Thoracic aorta (tissue), 2 donors: ENCODE measurements at places on chromosomes 5 and 9. TPM values are rescaled to one million over a fixed set of nuclear protein-coding genes. Genes with fewer than 3 reads are reported as not detected.

GRCh38 chr5:166625210-166625865, 1666.1 kb upstream of the WWC1 start:
- no peaks in the 10 kb centered on the region for H3K36me3 ChIP-seq
- H3K27ac ChIP-seq = no peak overlapping the region
- no peak for DNase-seq
- H3K4me3 ChIP-seq = no peak overlapping the region
- H3K4me1 ChIP-seq = no peaks in the 10 kb centered on the region

- no peaks in the 10 kb centered on the region for H3K27me3 ChIP-seq
- DNase-seq = no peak
- H3K36me3 ChIP-seq = no peaks in the 10 kb centered on the region
- H3K4me3 ChIP-seq = no peak overlapping the region
Observed at GRCh38 chr9:98810102-98810842, 2.8 kb downstream of the GALNT12 start.

DNA sequence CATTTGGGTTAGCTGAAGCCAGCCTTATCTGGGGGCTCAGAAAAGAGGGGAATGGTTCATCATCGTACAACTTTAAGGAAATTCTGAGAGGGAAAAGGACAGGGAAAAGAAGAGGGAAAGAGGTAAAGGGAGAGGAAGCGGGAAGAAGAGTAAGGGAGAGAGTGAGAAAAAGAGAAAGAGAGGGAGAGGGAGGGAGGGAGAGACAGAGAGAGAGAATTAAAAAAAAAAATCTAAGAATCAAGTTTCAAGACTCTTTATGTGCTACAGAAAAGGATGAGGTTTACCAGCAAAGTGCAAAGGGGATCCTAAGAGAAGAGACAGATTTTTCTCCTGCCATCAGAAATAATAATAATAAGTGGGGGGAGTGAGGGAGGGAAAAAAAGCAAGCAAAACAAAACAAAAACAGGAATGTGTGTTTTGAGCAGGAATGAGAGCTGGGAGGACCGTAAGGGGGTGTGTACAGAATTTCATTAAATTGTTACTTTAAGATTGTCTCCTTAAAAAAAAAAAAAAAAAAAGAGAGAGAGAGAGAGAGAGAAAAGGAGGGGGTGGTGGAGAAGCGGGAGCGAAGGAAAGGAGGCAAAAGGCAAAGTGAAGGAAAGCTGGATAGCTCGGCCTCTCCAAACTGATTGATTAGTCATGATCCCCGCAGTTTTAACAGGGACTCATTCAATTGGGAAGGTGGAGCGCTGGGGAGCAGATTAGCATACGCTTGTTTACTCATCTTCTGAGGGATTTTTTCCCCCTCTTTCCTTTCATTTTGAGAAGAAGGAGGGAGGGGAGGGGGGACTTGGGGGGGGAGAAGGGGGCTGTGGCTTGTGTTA, 438 bp upstream of the PAPPA start:
- no peak for DNase-seq
- no peaks in the 10 kb centered on the region for H3K4me1 ChIP-seq
- no peaks in the 10 kb centered on the region for H3K36me3 ChIP-seq
- peak overlapping the region; percentile 60 for H3K27ac ChIP-seq

MTAP gene
- 26.2 TPM for total RNA-seq

- peaks cover 88% of the 10 kb centered on the region for H3K4me1 ChIP-seq
- H3K4me3 ChIP-seq = peak overlapping the region; percentile 28
- peak overlapping the region; percentile 96 for H3K27ac ChIP-seq
- peaks cover 98% of the 10 kb centered on the region for H3K36me3 ChIP-seq
- DNase-seq = no peak
Observed at GRCh38 chr5:149422366-149423048, 43.4 kb upstream of the IL17B start.

GRCh38 chr5:14246350-14247053, 103.4 kb downstream of the TRIO start:
- H3K4me3 ChIP-seq = no peak overlapping the region
- no peaks in the 10 kb centered on the region for H3K27me3 ChIP-seq
- H3K27ac ChIP-seq = no peak overlapping the region
- peaks cover 27% of the 10 kb centered on the region for H3K4me1 ChIP-seq
- no peak for DNase-seq

GRCh38 chr5:93433422-93433821, 147.6 kb downstream of the NR2F1-AS1 start:
- no peaks in the 10 kb centered on the region for H3K27me3 ChIP-seq
- H3K36me3 ChIP-seq = no peaks in the 10 kb centered on the region
- DNase-seq = no peak
- no peaks in the 10 kb centered on the region for H3K4me1 ChIP-seq
- H3K27ac ChIP-seq = no peak overlapping the region

GRCh38 chr9:4596165-4596922, 65.8 kb upstream of the PLPP6 start:
- H3K36me3 ChIP-seq = no peaks in the 10 kb centered on the region
- DNase-seq = no peak
- H3K27me3 ChIP-seq = no peaks in the 10 kb centered on the region
- peaks cover 22% of the 10 kb centered on the region for H3K4me1 ChIP-seq
- peak overlapping the region; percentile 34 for H3K27ac ChIP-seq

CEP120 gene
- 24.4 TPM for total RNA-seq

DNA sequence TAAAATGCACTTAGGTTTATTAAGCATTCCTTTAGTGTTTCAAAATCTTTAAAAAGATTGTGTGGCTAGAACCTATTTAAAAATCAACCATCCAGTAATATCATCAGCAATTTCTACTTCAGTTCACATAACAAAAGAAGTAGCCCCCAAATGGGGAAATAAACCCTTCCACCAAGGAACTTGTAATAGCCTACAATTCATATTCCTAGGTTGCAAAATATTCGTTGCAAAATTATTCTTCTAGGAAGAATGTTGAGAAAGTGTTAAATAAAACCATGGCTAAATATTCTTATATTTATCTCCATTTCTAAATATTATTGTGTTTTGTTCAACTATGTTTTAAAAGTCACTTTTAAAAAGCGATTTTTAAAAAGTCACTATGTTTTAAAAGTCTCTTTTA, 177.9 kb upstream of the PRLR start:
- H3K27ac ChIP-seq = no peak overlapping the region
- no peaks in the 10 kb centered on the region for H3K27me3 ChIP-seq
- no peak overlapping the region for H3K4me3 ChIP-seq
- no peak for DNase-seq
- no peaks in the 10 kb centered on the region for H3K4me1 ChIP-seq
- no peaks in the 10 kb centered on the region for H3K36me3 ChIP-seq

DNA sequence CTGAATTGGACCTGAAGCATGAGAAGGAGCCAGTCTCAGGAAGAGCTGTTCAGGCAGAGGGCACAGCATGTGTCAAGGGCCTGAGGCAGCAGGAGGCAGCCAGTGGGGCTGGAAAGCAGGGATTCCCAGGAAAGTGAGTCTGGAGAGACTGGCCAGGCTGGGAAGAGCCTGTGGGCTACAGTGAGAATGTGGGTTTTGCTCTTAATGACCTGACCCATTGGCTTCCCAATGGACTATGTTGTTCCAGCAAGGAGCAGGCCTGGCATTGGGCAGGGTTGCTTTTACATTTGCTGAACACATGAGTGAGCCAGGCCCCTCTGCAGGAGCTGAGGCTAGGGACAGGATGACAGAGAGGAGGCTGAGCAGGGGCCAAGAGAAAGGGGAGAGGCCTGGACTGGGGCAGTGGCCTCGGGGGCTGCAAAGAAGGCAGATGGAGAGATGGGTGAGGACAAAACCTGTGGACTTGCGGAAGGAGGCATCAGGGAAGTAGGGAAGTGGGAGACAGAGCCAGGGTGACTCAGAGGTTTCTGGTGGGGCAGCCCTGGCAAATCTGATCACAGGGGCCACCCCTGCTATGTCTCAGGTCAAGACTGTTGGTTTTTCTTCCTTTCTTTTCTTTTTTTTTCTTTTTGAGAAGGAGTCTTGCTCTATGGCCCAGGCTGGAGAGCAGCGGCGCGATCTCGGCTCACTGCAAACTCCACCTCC, 65.9 kb upstream of the NEK6 start:
- H3K27ac ChIP-seq = no peak overlapping the region
- H3K4me1 ChIP-seq = no peaks in the 10 kb centered on the region
- H3K27me3 ChIP-seq = no peaks in the 10 kb centered on the region
- no peak for DNase-seq
- H3K4me3 ChIP-seq = no peak overlapping the region

FAM221B gene
- not detected for total RNA-seq

GFI1B gene
- total RNA-seq = not detected

DNA sequence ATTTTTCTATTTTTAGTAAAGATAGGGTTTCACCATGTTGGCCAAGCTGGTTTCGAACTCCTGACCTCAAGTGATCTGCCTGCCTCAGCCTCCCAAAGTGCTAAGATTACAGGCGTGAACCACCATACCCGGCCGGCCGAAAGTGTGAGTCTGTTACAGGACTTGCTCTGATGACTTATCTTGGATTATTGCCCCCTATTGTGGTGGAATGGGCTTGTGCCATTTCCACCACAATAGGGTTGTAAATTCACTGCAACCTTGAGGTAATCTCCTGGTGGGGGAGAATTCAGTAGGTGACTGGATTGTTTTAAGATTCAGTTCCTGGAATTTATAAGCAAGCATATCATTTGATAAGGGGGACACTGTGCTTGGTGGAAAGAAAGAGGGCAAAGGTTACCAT, 15.0 kb upstream of the HMGCR start:
- H3K4me1 ChIP-seq = no peaks in the 10 kb centered on the region
- no peak overlapping the region for H3K4me3 ChIP-seq
- H3K36me3 ChIP-seq = no peaks in the 10 kb centered on the region
- H3K27ac ChIP-seq = no peak overlapping the region

DNA sequence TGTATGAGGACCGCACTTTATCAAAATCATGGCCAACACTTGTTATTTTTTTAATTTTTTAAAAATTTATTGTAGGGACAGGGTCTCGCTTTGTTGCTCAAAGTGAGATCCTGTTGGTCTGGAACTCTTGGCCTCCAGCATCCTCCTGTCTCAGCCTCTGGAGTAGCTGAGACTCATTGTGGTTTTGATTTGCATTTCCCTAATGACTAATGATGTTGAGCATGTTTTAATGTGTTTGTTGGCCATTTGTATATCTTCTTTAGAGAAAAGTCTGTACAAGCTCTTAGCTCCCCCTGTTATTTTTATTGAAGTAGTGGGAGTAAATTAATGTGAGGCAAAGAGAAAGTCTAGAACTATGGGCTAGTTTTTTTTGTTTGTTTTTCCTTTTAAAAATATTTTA, 1.6 kb upstream of the RPS6 start:
- peaks cover 15% of the 10 kb centered on the region for H3K36me3 ChIP-seq
- H3K4me3 ChIP-seq = no peak overlapping the region
- H3K27ac ChIP-seq = no peak overlapping the region
- H3K27me3 ChIP-seq = no peaks in the 10 kb centered on the region
- no peak for DNase-seq

DNA sequence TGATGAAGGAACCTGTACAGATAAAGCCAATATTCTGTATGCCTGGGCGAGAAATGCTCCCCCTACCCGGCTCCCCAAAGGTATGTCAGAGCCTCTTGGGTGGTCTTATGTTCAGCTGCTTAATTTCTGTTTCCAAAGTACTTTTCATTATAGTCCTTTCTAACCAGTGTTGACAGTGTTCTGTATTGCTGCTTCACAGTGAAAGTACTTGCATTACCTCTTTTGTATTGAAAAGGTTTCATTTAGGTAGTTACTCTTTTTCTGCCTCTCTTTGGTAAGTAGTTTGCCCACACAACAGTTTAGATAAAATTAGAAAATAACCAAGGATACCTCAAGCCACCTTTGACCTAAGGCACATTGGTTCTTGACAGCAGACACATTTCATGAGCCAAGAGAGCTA, 169.9 kb downstream of the PAM start:
- peaks cover 11% of the 10 kb centered on the region for H3K36me3 ChIP-seq
- H3K27me3 ChIP-seq = no peaks in the 10 kb centered on the region
- no peak overlapping the region for H3K27ac ChIP-seq
- no peak overlapping the region for H3K4me3 ChIP-seq

DNA sequence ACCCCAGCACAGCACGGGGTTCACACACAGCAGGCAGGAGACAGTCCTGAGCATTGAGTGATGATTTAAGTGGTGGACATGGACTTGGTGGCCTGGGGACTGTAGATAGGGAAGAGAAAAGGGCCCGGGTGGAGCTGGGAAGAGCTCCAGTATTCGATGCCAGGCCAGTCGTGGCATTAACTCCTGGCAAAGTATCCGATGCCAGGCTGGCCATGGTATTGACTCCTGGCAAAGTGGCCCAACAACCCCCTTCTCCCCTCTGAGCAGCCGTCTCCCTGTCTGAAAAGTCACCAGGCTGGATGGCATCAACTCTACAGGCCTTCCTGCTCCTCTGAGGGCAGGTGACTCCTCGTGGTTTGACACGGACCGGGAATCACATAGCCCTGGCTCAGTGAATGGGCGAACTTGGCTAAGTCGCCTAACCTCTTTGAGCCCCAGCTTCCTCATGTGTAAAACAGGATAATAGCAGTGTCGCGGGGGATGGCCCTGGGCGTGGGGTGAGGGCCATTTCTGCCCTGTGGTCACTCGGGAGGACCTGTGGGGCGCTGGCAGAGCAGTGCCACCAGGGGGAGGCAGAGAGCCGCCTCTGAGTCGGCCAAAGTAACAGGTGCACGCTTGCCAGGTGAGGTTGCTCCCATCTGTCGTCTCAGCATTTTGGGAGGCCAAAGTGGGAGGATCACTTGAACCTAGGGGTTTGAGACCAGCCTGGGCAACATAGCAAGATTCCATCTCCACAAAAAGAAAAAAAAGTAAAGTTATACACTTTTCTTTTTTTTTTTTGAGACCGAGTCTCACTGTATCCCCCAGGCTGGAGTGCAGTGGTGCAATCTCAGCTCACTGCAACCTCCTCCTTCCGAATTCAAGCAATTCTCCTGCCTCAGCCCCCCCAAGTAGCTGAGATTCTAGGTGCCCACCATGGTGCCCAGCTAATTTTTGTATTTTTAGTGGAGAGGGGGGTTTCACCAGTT, 5.7 kb upstream of the SEC16A start:
- no peak overlapping the region for H3K4me3 ChIP-seq
- no peak for DNase-seq
- H3K27ac ChIP-seq = no peak overlapping the region
- peaks cover 5% of the 10 kb centered on the region for H3K4me1 ChIP-seq

GRCh38 chr9:107983181-107983603, 493.6 kb upstream of the KLF4 start:
- no peaks in the 10 kb centered on the region for H3K36me3 ChIP-seq
- no peak overlapping the region for H3K27ac ChIP-seq
- no peaks in the 10 kb centered on the region for H3K27me3 ChIP-seq
- H3K4me3 ChIP-seq = no peak overlapping the region
- no peaks in the 10 kb centered on the region for H3K4me1 ChIP-seq

GRCh38 chr9:136194540-136194939, 10.4 kb downstream of the LHX3 start:
- H3K4me1 ChIP-seq = no peaks in the 10 kb centered on the region
- no peaks in the 10 kb centered on the region for H3K36me3 ChIP-seq
- H3K4me3 ChIP-seq = no peak overlapping the region

TRAF1 gene
- 36.4 TPM for total RNA-seq

WNT8A gene
- not detected for total RNA-seq

DNA sequence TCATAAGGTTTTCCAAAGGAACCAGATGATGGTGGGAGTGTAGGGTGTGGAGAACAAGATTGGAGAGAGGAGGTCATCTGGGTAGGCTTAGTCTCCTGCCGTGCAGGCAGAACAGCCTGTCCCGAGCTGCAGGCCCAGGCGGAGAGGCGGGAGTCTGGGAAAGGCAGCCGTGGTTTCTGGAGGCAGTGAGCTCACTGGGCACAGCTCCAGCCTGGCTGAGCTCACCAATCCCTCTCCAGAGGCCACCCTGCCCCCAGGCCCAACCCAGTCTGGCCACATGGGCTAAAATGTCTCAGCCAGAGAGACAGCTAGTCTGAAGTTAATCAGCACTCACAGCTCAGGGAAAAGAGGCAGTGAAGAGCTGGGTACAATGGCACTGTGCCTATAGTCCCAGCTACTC, 12.3 kb downstream of the P4HA2 start:
- peak overlapping the region; percentile 96 for H3K27ac ChIP-seq
- peaks cover 10% of the 10 kb centered on the region for H3K4me1 ChIP-seq
- no peak overlapping the region for H3K4me3 ChIP-seq
- H3K36me3 ChIP-seq = peaks cover 28% of the 10 kb centered on the region
- no peaks in the 10 kb centered on the region for H3K27me3 ChIP-seq
